ENCODE measurements at places on chromosomes 16 and 17. TPM values are rescaled to one million over a fixed set of nuclear protein-coding genes. Genes with fewer than 3 reads are reported as not detected.

Gene CDH16
- total RNA-seq, result not detected

Gene OR2C1
- total RNA-seq, result not detected

Gene XAF1
- total RNA-seq, result 408 TPM

Gene FLCN
- 48.8 TPM for total RNA-seq

Gene OTOP3
- total RNA-seq, result not detected

Gene UBALD2
- 546 TPM for total RNA-seq

Gene CCDC200
- 0.53 TPM for total RNA-seq

Gene ZFP3
- total RNA-seq, result 3.4 TPM

Gene GGNBP2
- 94.0 TPM for total RNA-seq

Gene CHCT1
- total RNA-seq, result not detected

Gene NKIRAS2
- 21.3 TPM for total RNA-seq

Gene ACSM5
- not detected for total RNA-seq

Gene SLC12A3
- total RNA-seq, result not detected

Gene HSD17B1
- 0.73 TPM for total RNA-seq

Gene TAF1C
- 47.2 TPM for total RNA-seq

Gene WNK4
- 0.20 TPM for total RNA-seq

Gene ICAM2
- total RNA-seq, result 118 TPM

Gene TBC1D3K
- not detected for total RNA-seq

Gene SCNN1B
- total RNA-seq, result not detected

Gene KCNH4
- 0.08 TPM for total RNA-seq

Gene OR4D2
- not detected for total RNA-seq

Gene SLC6A4
- 0.18 TPM for total RNA-seq

Gene SOST
- not detected for total RNA-seq

Gene PRR35
- not detected for total RNA-seq

Gene CFAP97D1
- total RNA-seq, result not detected

Gene ITGAL
- 583 TPM for total RNA-seq

Gene PTX4
- total RNA-seq, result not detected

Gene KRTAP3-2
- not detected for total RNA-seq

Gene CAVIN1
- 1.0 TPM for total RNA-seq

Gene CES5A
- not detected for total RNA-seq

Gene ZNF423
- total RNA-seq, result not detected

Gene LITAFD
- total RNA-seq, result not detected

Gene MMP15
- total RNA-seq, result 0.68 TPM

Gene TPSD1
- total RNA-seq, result not detected

Gene EME1
- total RNA-seq, result 26.1 TPM

Gene CACNG4
- not detected for total RNA-seq

Gene CACNG5
- not detected for total RNA-seq

Gene TMEM204
- total RNA-seq, result 42.9 TPM

Gene SPNS2
- 0.15 TPM for total RNA-seq

Gene KRTAP4-4
- total RNA-seq, result not detected

Gene FAM20A
- not detected for total RNA-seq

Gene DLG4
- 5.2 TPM for total RNA-seq

Gene TBC1D3
- total RNA-seq, result not detected

Gene SCGB1C2
- not detected for total RNA-seq

Gene TMEM92
- total RNA-seq, result 0.08 TPM

Gene GAS2L2
- total RNA-seq, result not detected

Gene CDR2
- total RNA-seq, result 43.1 TPM

Gene CCL14
- total RNA-seq, result not detected

Gene RBFOX1
- total RNA-seq, result not detected

Gene AARSD1
- total RNA-seq, result 27.9 TPM

Gene EXOC3L1
- not detected for total RNA-seq

Gene DNAH17
- 0.08 TPM for total RNA-seq

Gene TBC1D3H
- not detected for total RNA-seq

Gene SLC5A10
- total RNA-seq, result not detected

Gene TMEM220
- total RNA-seq, result 0.10 TPM

Gene INCA1
- total RNA-seq, result 0.25 TPM

Gene IL21R
- total RNA-seq, result 29.5 TPM

Gene HSD11B2
- not detected for total RNA-seq

Gene TMC8
- total RNA-seq, result 316 TPM

Data from activated CD4-positive, alpha-beta memory T cell treated with anti-CD3 and anti-CD28 coated beads, Interleukin-2, amount 10 ng/mL, durations not matched to agents 7 days and 5 days (primary cell).